Myocyte (in vitro differentiated cells): ENCODE measurements at places on chromosomes 12 and 14. TPM values are rescaled to one million over a fixed set of nuclear protein-coding genes. Genes with fewer than 3 reads are reported as not detected.

Gene HOXC10
- total RNA-seq: 3.7 and 4.0 TPM in 2 replicates

Gene FSCB
- total RNA-seq: not detected in 2 replicates

Gene CDCA3
- total RNA-seq: 1.9 and 3.5 TPM in 2 replicates

Gene ANKRD33
- not detected in 2 replicates for total RNA-seq

Gene ACVRL1
- total RNA-seq: 0.52 and 0.78 TPM in 2 replicates

Gene DIO2
- total RNA-seq: 5.0 and 30.7 TPM in 2 replicates

Gene CCDC196
- total RNA-seq: not detected in 2 replicates

Gene LIN7A
- 0.21 and 0.26 TPM in 2 replicates for total RNA-seq

Gene KRT7
- total RNA-seq: 3.1 and 6.6 TPM in 2 replicates

Gene VPS33A
- total RNA-seq: 19.0 and 20.0 TPM in 2 replicates

Gene FAR2
- total RNA-seq: 0.08 TPM in 1 of 2 replicates, not detected in the other

Gene KLRC4
- total RNA-seq: not detected in 2 replicates

Gene SLC41A2
- total RNA-seq: 8.9 and 9.7 TPM in 2 replicates

Gene HELB
- total RNA-seq: 0.99 and 1.5 TPM in 2 replicates

Gene SRGAP1
- 2.1 and 2.3 TPM in 2 replicates for total RNA-seq

Gene CLEC1B
- total RNA-seq: not detected in 2 replicates

Gene P2RX4
- total RNA-seq: 6.0 and 6.1 TPM in 2 replicates

Gene OTOGL
- 0.05 and 0.29 TPM in 2 replicates for total RNA-seq

Gene FIGNL2
- total RNA-seq: 0.11 and 0.36 TPM in 2 replicates

Gene AMN
- total RNA-seq: 0.59 and 0.68 TPM in 2 replicates

Gene HCAR1
- total RNA-seq: not detected in 2 replicates

Gene C14orf132
- total RNA-seq: 30.2 and 35.7 TPM in 2 replicates

Gene MMP17
- total RNA-seq: 15.5 and 40.1 TPM in 2 replicates

Gene LRTM2
- 0.11 TPM in 1 of 2 replicates, not detected in the other for total RNA-seq

Gene GLIPR1L2
- 0.21 and 0.91 TPM in 2 replicates for total RNA-seq

Gene CLEC4E
- total RNA-seq: not detected in 2 replicates

Gene FAM186B
- total RNA-seq: 0.10 and 0.27 TPM in 2 replicates

Gene CRACR2A
- total RNA-seq: 2.5 and 3.0 TPM in 2 replicates

Gene CIROP
- not detected in 2 replicates for total RNA-seq

Gene GPD1
- total RNA-seq: 39.9 and 54.1 TPM in 2 replicates

Gene KRR1
- 35.6 and 44.3 TPM in 2 replicates for total RNA-seq

Gene TEX22
- total RNA-seq: 0.10 and 0.32 TPM in 2 replicates

Gene SMCO2
- not detected in 2 replicates for total RNA-seq
